GM10248 (cell line): ENCODE measurements at places on chromosomes 11 and 22.

DNA sequence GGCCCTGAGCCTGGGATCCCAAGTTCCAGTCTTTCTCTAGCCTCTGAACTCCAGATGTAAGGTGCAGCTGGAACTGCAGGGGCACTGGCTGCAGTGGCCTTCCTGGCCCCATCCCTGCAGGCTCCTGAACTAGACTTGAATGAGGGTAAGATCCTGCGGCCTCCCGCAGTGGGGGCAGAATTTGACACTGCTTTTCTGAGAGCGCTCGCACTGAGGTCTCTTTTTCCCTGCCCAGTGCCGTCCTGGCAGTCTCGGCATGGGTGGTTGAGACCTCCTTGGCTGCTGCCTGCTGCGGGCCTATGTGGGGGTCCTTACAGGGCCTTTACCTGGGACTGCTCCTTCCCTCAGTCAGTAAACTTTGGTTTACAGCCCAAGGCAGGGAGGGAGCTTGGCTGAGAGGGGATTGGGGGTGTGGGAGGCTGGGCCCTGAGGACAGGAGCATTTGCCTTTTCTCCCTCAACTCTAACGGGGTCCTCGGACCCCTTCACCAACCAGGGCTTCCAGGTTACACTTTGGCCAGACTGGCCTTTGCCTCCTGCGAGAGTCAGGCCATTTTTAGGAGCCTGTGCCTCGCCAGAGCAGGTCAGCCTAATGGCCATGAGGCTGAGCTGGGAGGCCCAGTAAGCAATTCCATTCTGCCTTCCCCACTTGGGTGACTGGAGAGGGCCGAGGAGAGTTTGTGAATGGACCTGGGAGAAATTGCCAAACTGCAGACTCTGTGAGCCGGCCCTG is 35.4 kb downstream of the FAM83F start:
- DNase-seq, result no peak

DNA sequence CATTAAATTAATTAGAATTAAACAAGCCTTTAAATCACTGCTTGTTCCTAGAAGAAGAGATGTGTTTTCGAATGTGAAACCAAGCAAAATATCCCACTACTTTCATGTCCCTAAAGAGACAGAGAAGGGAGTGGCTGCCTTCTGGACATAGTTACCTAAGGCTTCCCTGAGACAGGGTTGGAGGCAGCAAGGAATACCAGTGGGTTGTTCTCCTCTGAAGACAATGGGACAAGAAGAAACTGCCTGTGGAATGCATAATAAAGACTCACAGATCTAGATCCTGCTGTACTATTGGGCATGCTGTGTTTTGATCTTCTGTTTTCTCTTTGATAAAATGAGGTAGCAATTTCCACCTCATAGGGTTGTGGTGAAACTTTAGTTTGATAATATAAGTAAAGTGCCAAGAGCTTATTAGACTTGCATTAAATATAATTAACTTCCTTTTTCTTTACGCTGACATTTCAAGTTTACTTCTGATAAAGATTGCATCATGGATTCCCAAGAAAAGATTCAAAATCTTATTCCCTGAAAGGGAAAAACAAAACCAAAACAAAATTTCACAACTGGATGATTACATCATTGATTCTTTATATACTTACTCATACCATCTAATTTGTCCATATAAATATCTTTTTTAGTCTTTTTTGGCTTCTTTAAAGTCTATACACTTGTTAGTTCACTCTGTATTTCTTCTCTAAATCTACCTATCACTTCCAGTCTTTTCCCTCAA is 621.3 kb downstream of the ETS1 start:
- no peak for DNase-seq

DNA sequence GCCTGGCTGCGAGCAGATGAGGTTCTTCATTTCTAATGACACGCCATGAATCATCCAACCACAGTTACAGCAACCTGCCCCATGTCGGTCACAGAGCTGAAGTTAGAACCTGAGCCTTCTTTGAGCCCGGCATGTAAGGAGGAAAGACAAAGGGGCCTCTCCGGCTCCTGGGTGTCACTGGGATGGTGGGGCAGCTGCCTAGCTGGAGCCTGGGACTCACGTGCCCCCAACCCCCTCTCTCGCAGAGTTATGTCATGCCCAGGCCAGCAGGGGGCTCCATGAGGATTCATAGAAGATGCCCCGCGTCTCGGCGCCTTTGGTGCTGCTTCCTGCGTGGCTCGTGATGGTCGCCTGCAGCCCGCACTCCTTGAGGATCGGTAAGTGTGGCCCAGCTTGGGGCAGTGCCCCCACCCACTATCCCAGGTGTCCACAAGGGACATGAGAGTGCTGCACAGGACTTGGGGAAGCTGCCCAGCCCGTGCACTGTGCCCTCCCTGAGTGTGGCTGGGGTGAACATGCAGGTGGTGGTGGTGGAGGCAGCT is 148.5 kb downstream of the GRIK4 start:
- peak; percentile 75 for DNase-seq

DNA sequence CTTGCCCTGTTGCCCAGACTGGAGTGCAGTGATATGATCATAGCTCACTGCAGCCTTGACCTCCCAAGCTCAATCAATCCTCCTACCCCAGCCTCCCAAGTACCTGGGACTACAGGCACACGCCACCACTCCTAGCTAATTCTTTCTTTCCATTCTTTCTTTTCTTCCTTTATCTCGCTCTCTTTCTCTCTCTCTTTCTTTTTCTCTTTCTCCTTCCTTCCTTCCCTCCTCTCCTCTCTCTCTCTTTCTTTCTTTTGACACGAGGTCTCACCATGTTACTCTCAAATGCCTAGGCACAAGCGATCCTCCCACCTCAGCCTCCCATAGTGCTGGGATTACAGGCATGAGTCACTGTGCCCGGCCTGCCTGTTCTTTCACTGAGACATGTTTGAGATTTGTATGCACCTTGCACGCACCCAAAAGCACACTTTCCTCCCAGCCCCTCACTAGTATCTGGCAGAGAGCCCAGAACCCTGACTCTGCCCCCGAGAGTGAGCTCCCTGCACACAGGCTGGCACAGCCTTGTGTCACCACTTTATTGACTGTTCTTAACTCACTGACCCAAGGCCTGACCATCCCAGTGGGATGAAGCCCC is 56.8 kb downstream of the CD6 start:
- DNase-seq, result peak; percentile 58

DNA sequence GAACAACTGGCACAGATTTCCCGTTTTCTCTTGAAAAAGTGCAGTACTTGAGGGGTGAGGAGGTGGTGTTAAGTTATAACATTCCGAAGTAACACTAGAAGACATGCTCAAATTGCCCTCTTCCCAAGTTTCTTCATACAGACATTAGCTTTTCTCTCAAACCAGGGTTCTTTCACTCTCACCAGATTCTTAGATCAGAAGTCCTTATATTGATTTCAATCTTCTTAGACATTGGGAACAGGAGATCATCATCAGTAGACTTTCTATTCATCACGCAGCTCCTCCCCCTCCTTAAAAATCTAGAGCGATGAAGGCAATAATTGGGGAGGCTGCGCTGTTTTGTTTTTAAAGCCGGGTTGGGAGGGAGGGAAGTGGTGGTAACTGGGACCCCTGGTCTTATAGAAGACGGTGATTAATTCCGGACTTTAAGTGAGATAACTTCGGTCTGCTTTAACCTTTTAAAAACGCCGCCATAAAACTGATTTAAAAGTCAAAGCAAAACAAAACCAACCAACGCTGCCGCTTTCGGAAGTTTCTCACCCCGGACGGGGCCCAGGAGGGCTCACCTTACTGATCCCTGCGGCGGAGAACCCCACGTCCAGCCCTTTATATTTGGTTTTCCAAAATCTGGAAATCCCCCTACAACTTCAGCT is 665 bp downstream of the USP28 start:
- DNase-seq, result no peak

DNA sequence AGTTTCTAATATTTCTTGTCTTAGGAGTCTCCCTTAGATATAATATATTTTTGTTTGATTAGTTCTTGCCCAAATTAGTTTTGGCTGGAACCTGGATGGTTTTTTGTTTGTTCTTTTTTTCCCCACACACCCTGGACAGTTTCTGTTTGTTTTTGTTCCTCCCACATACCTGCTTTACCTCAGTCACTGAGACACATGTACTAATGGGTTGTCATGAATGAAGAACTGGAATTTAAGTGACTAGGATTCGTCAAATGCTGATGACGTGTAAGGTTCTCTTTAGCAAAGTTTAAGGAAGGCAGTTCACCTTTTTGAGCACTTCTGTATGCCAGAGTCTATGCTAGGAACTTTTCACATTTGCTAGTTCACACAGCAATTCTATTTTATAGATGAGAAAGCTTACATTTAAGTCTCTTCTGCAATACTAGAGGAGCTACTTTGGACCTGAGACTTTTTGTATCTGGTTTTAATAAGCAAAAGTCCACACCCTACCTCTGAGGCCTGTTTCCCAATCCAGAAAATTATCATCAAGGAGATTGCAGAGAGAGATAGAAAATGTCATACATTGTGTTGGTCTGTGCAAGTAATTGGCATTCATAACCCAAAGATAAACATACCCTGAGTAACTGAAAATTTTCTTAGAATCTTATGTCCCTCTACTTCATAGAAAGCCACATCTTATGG is 86.7 kb upstream of the RAB1B start:
- no peak for DNase-seq

GRCh38 chr22:24703101-24703500 is 71.4 kb downstream of the PIWIL3 start:
- DNase-seq, result no peak

DNA sequence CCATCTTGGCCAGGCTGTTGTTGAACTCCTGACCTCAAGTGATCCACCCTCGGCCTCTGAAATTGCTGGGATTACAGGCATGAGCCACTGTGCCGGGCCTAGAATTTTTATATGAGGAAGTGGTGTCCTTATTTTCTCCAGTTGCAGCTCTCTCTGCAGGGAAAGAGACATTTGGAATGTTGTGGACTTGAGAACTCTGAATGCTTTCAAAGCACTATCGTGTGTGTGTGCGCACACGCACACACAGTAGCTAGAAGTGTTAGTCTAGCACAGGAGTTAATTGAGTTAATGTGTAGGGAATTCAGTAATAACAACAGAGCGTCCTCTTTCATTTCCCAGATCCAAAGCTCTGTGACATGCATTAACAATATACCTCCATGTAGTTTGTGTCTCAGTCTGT is 164.0 kb upstream of the RASSF10 start:
- DNase-seq, result no peak

- no peak for DNase-seq
Observed at GRCh38 chr11:125720781-125721180, 25.3 kb upstream of the PATE1 start.

DNA sequence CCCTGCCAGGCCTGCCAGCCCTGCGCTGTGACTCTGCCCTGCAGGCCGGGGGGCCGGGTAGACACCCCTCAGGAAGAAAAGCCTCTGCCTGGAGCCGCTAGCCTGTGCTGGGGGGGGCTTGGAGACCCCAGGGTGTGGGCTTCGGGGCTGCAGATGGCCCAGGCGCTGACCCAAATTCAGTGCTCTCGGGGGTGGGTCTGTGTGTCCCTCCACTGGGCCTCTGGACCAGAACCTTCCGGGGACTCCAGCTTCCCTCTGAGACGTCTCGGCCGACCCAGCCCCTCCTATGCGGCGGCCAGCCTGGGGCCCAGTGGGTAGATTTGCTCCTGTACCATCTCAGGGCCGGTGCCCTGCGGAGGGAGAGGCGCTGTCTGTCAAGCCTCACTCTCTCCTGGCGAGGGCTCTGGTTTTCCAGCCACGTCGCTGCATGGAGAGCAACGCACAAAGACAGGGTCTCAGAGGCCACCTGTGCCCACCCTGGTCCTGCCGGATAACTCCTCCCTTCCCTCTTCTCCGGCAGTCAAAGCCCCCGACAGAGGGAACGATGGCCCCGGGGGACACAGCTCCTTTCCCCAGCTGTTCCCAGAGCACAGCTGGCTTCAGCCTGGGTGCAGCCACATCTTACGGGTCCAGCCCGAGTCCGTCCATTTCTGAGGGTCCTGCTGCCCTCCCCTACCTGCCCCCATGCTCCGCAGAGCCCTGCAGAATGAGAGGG is 40.1 kb upstream of the TOLLIP start:
- DNase-seq, result no peak

- DNase-seq, result no peak
Observed at GRCh38 chr11:20912922-20913512, 243.6 kb downstream of the NELL1 start.

- no peak for DNase-seq
Observed at GRCh38 chr22:31695423-31695822, 33.4 kb upstream of the PISD start.

DNA sequence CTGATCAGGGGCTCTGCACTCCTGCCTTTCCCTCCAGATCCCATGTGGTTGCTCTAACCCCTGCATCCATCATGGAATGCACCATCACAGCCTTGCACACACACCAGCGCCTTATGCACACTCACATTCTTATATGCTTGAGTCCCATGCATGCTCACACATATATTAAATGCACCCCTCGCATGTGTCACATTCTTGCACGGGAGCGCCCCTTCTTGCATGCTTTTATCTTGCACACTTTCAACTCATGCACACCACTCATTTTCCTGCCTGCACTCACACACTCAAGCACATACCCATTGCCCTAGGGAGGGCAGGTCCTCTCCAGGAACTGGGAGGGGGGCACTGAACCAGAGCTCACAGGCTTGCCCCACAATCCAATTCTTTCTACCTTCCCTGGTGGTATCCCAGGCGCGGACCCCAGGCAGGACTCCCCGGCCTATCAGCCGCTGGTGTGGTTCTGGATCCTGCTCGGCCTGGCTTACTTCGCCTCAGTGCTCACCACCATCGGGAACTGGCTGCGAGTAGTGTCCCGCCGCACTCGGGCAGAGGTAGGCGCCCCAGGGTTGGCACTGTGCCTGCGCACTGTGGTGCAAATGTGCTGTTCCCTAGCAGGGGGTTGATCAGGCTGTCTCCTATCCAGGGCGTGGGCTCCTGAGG is 2.3 kb upstream of the CATSPERZ start:
- DNase-seq, result no peak

- DNase-seq, result no peak
Observed at GRCh38 chr22:43135565-43135964, 7.6 kb downstream of the MCAT start.

- DNase-seq, result no peak
Observed at GRCh38 chr22:19062943-19063308, 59.3 kb downstream of the DGCR2 start.
